ENCODE measurements at places on chromosomes 1 and 21.

GRCh38 chr1:193747579-193747978 lies 561.2 kb upstream of the B3GALT2 start:
- DNase-seq: peak; percentile 45

- peak; percentile 83 for DNase-seq
These were observed 97.4 kb upstream of the ADGRL2 start for GRCh38 chr1:81703391-81703755.

- peak; percentile 62 for DNase-seq
These were observed 458 bp downstream of the ZC3H12A start for GRCh38 chr1:37474697-37475379.

DNA sequence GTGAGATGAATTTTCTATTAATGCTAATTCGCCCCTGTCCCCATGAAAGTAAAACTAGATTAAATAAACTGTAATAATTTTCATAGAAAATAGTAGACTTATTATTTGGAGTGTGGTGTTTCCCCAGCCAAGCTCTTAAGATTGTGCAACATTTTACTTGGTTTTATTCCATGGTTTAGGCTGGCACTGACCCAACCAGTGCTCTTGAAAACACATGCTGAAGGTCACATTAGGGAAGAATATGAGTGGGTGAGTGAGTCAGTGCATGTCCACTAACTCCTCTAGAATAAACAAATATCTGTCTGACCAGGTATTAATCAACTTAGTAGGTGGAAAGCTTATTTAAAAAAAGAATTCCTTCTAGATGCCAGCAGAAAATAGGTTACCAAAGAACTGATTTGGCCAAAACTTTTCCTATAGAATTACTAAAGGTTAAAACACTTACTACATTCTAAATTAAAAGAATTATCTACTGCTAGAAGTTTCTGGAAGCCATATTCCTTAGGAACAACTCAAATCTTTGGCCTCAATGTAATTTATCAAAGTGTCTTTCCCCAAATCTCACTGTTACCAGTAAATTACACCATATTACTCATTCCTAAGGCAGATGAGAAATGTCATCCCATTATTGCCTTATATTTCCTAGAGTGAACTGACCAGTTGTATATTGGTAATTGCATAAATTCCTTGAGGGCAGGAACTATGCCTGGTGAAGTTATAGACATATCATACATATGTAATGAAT lies 89.7 kb upstream of the RGS1 start:
- DNase-seq: peak; percentile 90

GRCh38 chr1:242205622-242206489 lies 207.0 kb upstream of the MAP1LC3C start:
- DNase-seq: no peak

- DNase-seq: peak; percentile 64
These were observed 13.5 kb upstream of the CACNA1E start for GRCh38 chr1:181469829-181470228.

Measured in ELR (cell line).